ENCODE measurements at places on chromosomes 2 and 18.

- no peak for DNase-seq
Measured at GRCh38 chr2:229343661-229344060, 72.6 kb upstream of the PID1 start.

- no peak for DNase-seq
Measured at GRCh38 chr2:204897561-204897960, 352.3 kb downstream of the PARD3B start.

DNA sequence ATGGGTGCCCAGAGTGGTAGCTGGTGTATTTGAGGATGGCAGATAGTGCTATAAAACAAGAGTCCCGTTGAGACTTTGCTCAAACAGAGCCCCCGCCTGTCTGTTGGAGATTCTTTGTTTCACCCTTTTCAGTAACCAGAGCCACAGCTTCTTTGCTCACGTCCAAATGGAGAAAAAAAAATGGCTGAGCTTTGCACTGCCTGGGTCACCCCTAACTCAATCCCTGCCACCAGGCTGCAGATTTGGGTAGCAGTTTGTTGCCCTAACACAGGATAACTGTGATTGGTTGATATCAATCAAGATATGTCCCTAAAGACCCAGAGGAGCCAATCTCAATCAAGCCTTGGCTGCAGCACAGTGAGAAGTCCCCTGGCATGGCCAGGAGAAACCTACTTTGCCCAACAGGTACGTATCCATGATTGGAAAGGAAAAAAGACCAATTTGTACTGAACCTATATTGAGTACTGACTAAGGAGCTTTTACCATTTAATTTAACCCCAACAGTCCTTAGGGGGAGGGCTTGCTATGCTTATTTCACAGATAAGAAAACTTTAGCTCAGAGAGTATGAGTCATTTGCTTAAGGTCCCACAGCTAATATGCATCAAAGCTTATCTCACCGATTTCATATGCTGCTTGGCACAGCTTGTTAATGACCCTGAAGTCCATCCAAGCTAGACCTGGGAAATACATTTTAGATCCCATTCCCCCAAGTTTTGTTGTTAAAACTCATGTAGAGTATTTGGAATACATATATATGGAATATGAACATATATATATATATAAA is 72.0 kb upstream of the SH3BP4 start:
- no peak for DNase-seq

DNA sequence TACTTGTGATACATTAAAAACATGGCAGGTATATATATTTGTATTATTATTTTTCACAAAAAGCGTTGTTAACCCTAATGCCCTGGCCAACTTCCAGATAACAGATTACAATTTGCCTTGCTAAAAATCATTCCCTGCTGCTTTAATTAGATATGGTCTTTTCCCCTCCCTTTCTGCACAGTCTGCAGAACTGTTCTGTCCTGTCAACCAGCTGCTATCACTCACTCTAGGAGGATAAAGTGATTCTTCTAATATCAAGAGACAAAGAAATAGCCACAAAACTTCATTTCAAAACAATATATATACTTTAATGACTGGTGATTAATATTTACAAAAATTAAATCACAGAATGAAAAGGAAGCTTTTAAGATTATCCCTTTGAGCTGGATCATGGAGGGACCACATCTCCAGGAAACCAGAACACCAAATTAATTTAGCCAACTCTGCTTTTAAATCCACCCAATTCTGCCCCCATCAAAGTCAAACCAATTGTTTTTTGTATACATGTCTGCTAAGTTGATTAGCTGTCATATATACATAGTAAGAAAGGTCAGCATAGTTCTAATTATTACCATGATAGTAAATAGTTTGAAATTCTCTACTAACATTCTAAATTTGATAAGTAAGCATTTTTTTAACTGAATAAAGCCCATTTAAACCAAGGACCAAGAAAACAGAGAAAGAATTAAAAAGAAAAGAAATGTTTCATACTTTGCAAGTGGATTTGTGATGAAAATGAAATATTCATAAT is 55.7 kb downstream of the RND3 start:
- no peak for DNase-seq

DNA sequence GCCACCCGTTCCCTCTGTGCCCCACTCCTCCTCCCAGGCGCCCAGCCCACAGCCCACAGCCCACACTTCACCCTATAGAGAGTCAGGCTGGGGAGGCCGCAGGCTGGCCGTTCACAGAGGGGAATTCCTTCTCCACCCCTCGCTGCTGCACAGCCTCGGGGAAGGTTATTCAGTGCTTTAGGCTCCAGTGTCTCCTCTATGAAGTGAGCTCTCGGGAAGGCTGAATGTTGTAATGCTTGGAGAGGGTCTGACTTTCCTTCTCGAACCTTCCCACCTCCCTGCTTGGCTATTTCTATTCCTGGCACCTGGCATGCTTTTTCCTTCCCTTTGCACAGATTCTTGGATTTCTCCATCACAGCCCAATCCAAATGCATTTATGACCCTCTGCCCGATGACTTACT is 62.5 kb upstream of the SMAD7 start:
- no peak for DNase-seq

DNA sequence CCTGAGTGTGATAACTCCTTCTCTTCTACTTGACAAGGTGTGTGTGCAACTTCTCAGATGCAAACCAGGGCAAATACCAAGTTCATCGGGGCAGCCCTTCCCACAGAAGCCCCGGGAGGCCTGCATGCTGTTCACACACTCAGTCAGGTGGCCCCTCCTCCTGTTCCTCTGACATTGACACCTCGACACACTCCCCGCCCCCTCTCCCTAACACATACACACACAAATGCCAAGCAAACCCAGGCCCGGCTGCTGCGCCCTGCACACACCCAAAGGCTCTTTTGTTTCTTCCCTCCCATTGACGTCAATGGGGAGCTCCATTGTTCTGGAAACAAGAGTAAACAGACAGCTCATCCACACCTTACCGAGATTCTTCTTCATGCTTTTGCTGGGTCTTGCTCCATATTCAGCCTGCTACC is 1.7 kb upstream of the PER2 start:
- DNase-seq, result no peak

- DNase-seq, result no peak
Measured at GRCh38 chr2:47126783-47127182, 28.3 kb downstream of the STPG4 start.

- no peak for DNase-seq
Measured at GRCh38 chr2:53242090-53242489, 525.5 kb upstream of the CHAC2 start.

DNA sequence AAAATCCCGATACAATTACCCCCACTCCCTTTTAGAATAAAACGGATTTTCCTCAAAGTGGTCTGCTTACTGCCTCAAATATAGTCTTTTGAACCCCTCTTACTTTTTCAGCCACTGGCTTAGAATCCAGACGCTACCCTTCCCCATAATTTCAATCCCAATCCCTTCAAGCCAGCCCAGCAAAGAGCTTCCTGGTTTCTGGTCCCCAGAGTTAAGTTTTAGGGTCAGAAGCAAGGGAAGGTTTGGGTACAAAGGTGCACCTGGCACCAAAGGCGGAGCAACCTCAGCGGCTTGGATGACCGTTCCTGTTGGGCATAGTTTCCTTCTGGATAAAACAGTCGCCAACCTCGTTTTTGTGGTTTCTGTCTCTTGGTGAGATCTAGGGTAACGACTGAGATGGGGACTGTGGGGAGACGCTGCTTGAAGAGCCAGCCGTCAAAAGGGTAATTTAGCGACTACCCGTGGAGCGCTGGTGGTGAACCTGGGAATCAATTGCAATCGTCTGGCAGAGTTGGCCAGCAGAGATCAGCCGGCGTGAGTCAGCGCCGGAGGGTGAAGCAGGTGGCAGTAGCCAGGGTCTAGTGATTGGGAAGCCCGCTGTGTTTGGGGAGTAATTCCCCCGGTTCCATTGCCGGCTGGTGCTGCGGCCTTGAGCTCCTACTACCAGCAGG is 1.6 kb downstream of the FEV start:
- no peak for DNase-seq

GRCh38 chr2:218125095-218125494 is 733 bp upstream of the CXCR2 start:
- no peak for DNase-seq

DNA sequence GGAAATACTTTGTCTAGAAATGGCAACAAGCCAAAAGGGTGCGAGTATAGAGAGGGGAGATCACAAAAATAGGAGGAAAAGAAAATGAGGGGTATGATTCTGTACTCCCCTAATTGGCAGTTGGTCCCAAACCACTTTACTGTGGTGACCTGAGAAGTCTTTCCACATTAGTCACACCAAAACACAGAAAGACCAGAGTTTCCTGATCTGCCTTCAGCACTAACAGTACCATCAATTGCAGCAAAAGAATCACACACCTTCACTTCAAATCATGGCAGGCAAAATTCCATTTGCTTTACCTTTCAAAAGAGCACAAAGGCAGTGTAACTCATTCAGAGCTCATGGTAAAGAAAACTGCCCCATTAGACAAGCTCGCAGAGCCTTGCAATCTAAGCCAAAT is 86.8 kb downstream of the ALK start:
- no peak for DNase-seq

DNA sequence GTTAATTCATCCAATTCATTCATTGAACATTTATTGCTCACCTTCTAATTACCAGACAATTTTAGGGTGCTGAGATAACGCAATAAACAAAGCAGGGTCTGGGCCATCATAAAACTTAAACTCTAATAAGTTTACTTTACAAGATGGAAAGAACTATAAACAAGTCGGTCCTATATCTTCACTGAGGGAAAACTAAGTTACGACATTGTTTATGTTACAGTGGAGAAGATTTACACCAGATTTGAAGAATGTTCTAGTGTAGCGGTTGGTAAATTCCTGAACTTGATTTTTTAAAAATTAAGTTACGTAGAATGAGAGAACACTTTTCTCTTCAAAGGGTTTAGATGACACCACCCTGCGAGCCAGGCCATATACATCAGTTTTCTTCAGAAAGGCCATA is 20.7 kb upstream of the FRZB start:
- DNase-seq, result no peak

DNA sequence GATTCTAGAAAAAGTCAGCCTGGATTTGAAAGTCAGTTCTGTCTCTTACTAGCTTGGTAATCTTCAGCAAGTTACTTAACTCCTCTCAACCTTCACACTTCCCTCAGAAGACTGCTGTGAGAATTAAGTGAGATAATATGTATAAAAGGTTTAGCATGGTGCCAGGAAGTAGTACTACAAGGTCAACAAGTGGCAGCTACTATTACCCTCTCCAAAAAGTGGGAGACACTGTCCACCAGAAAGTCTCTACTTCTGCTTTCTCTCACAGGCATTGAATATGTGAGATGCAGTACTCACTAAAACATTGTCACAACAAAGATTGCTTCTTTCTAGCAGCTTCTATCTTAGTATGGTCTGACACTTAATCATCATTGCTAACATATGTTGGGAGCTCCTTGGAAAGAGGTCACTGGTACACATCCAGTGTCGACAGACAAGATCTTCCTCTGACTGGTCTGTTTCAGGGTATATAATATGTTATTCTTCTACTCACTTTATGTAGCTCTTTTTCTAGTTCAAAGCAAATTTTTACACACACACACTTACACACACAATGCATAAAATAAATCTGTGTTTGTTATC is 47.9 kb downstream of the DOCK10 start:
- DNase-seq, result no peak

DNA sequence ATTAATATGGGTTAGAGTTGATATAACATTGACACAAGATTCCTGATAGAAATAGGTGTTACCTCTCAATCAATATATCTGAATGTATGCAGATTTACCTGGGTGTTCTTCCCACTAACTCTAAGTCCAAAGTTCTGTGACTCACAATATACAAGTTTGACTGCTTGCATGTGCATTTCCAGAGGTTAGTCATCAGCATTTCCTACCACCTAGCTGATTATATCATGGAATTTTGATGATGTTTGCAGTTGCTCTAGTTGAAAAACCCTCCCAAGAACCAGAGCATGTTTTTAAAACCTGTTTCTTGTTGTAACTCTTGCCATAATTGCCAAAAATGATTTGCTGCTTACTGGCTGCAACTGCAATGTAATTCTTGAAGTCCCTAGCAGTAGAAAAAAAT is 15.0 kb upstream of the DSG1 start:
- DNase-seq, result no peak

- no peak for DNase-seq
Measured at GRCh38 chr2:216596236-216596979, 36.8 kb upstream of the IGFBP2 start.

DNA sequence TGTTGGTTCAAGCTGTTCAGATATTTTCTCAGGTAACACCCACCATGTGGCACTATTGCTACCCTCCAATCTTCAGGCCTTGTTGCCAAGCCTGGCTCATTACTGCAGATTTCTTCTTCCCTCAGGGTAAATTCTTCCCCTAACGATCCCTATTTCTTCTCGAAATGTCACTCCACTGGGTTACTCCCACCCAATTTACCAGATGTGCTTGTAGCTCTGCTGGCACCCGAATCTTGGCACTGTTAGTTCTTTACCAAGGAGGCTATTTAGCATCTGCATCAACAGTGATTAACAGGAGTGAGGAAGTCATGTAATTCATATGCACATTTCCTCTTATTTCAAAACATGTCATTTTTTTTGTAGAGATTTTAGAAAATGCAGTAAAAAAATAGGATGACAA is 217.1 kb upstream of the CYRIA start:
- no peak for DNase-seq

- no peak for DNase-seq
Measured at GRCh38 chr2:160387558-160388262, 105.9 kb downstream of the RBMS1 start.

DNA sequence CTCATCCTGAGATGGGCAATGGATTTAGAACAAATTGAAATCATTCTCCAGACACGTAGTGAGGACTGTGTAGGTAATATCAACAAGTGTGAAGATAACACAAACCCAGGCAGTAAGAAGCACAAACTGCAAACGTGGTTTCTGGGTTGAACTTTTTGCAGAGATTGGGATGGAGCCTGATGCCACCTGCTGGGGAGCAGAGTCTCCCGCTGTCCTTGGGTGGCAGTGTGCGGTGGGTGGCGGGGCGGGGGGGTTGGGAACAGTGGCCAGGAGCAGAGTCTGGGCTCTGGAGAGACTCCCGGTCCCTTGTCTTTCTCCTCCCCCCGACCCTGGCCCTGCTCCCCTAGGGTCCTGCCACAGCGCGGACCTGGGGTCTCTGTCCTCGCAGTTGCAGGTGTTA is 19.5 kb downstream of the TRAF3IP1 start:
- no peak for DNase-seq

DNA sequence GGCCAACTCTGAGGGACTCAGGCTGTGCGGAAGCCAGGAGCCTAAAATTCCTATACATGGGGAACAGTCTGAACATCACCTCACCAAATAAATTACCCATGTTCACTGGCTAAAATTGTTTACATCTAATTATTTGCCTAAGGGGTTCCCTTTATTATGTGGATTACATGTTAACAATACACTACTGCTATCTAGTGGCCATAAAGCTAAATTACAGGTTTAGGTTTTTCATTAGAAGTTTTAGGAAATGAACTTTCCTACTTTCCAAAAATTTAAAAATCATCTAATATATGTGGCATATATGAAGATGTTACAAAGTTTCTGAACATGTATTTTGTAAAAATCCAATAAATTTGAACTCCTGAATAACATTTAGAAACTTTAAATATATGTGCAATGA is 40.3 kb downstream of the PLA2R1 start:
- no peak for DNase-seq

DNA sequence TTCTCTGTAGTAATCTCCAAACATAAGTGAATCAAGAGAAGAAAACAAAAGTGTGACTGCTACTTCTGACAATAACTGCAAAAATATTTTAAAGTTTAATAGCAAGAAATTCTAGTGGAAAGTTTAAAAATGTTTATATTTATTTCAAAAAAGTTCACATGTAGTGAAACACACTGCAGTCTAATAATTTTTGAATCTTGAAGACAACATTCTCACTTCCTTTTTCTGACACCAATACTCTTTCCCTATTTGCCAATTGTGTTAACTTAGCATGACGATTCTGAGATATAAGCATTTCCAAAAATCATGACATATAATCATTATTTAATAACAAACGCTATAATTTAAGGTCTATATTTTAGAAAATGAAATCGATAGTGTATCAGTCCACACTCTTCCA is 429.1 kb upstream of the PKDCC start:
- DNase-seq, result no peak

Measured in activated T-cell treated with anti-CD3 and anti-CD28 coated beads for 4 hours (primary cell).